Fibroblast of the conjunctiva (primary cell): ENCODE measurements at places on chromosomes 2 and 18.

- no peak for DNase-seq
These were observed 7.9 kb upstream of the CCBE1 start for GRCh38 chr18:59705145-59705544.

- no peak for DNase-seq
These were observed 3.4 kb upstream of the OR6B3 start for GRCh38 chr2:240056678-240057077.

DNA sequence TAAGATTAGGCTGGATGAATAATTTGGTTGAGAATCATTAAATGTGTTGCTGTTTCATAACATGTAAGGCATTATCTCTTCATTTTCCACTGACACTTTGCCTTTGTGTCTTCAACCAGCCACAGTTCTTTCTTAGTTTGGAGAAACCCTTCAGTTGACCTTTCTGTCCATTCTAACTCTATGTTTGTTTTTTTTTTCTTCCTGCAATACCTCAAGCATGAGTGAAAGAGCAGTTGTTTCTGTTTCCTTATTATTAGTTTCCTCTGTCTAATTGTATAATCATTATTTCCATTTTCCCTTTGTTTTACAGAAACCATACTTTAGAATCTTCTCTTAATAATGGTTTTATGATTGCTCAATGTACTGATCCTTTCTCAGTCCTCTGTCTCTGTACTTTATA, 25.6 kb downstream of the HADHB start:
- DNase-seq: no peak

GRCh38 chr2:104859766-104860450, 6.0 kb downstream of the POU3F3 start:
- DNase-seq: no peak

- DNase-seq: no peak
These were observed 116.7 kb downstream of the LPIN1 start for GRCh38 chr2:11863103-11863502.

DNA sequence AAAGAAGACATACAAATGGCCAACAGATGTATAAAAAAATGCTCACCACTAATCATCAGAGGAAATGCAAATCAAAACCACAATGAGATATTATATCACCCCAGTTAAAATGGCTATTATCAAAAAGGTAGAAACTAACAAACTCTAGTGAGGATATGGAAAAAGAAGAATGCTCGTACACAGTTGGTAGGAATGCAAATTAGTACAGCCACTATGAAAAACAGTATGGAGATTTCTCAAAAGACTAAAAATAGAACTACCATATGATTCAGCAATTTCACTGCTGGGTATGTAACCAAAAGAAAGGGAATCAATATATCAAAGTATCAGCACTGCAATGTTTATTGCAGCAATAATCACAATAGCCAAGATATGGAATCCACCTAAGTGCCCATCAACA, 519.3 kb upstream of the HNMT start:
- no peak for DNase-seq

- no peak for DNase-seq
These were observed 60.6 kb downstream of the SCN1A start for GRCh38 chr2:166067229-166067628.

DNA sequence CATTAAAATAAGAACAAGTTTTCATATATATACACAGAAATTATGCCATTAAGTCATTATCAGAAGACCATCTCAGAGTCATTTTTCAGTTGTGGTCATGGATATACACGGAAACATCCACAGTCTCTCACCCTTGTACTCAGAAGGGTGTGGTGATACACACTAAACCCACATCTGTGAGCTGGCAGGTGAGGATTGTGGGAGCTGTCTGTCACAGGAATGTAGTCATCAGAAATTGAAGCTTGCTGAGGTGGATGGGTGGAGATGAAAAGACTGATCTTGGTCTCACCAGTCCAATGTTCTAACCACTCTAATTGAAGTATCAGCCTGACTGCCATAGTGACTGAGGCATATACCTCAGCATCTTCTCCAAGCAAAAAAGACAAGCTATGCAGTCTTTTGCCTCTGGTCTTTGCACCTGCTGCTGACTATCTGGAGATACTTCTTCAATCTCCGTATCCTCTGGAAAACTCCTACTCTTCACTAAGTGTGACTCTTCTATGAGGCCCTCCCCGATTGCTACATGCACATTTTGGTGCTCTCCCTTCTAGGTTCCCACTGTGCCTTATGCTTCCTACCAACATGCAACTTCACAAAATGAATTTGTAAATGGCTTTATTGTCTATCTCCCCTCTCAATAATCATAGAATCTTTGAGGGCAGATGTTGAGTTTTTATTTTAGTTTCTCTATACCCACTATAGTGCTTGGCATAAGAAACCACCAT, 232.8 kb downstream of the DYM start:
- DNase-seq: no peak

- no peak for DNase-seq
These were observed 2.6 kb downstream of the BZW1 start for GRCh38 chr2:200814276-200814815.

DNA sequence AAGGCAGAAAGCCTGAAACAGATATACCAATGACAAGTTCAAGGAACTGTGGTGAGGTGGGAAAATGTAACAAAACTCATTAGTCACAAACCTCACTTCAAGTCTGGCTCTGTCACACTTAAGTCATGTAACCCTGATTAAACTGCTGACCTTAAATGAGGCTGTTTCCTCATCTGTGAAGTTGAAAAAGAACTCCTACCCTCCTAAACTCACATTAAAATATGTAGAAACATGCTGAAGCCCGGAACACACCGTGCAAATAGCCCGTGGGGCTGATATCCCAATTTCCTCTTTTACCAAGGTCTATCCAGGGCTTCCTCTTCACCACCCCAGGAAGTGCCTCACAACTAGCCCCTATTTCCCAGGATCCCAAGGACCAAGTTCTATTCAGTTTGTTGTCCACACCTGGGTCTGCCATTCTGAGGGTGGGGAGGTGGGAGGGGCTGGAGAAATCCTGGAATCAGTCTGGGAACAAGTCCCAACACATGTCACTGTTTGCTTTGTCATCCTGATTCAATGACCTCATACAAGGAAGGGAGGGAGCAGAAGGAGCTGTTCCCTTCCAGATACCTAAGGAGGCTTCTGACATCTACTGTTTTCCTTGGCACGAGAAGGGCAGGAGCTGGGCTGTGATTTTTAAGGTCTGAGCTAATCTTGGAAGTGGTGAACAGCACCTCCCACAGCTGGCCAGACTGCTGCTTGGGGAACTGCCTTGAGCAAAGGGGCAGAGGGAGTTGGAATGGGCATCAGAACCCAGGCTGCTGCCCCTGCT, 42.3 kb downstream of the SLC4A1AP start:
- peak; percentile 79 for DNase-seq

DNA sequence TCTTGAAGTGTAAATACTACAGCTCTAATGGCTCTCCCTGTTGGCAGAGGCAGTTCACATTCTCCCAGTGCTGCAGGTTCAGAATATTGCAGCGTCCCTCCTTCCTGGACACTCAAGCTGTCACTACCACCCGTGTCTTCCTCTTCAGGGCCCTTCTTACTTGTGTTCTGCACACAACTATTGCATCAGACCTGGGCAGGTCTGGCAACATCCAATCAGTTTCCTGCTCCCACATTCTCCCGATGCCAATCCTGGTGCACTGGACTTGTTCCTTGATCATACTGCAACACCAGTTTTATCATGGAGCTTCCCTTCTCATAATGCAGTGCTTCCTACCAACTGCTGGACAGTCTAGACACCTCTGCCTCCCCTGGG, 161.5 kb downstream of the CAPN13 start:
- DNase-seq: no peak

DNA sequence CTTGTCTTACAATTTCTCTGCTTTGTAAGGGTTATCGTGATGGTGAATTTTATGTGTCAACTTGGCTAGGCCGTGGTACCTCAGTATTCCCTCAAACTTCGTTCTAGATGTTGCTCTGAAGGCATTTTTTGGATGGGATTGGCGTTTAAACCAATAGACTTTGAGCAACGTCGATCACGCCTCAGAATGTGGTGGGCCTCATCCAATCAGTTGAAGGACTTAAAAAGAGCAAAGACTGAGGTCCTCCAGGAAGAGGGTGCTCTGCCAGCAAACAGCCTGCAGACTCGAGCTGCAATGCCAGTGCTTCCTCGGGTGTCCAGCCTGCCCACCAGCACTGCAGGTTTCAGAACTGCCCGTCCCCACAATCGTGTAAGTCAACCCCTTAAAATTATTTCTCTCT, 145.8 kb upstream of the SALL3 start:
- DNase-seq: no peak

DNA sequence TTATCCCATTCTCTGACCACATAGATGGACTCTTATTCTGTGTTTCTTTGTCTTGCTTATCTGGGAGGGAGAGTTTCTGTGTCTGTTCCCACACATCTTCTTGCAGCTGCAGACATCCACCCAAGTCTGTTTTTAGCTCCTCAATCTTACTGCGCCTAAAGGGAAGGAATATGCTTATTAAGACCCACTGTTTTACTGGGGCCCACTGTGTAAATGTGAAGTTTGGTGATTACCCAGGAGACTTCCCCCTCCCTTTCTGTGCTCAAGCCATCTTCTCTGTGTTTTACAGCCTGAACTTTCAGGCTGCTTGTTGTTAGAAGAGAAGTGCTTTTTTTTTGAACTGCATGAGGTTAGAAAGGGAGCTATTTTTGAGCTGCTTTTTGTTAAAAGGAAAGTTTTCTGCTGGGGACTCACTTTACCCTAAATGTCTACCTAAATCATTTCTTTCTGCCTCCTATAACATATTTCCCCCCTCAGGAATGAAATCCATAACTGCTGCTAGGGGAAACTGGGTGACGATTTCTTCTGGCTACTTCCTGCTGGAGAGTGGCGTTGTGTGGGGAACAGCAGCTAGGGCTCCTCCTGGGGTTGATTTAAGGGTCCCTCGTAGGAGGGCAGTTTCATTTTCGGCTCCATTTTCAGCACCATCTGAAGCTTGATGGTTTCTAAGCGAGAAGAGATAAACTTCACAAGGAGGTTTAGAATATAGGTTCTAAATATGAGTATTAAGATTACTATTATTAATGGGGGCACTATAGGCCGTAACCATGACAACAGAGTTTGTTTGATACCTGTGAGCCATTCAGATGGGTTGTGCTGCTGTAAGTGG, 39.5 kb upstream of the GMCL1 start:
- no peak for DNase-seq

DNA sequence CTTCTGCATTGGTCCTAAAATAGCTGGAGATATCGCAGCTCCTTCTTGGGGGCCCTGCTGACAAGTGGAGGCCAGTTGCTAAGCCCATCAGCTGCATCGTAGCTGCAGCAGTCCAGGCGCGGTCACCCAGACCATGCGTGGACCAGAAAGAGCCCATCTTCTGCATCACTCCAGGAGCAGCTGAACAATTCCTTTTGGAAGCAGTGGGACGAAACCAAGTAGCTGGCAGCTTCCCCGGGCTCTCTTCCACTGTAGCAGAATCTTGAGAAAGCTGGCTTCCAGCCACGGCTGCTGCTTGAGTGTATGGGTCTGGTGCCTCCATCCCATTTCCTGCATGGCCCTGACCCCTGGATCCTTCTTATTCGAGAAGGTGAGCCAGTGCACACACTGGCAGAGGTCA, 22.2 kb upstream of the CAB39 start:
- DNase-seq: no peak

GRCh38 chr2:238892796-238893195, 44.9 kb downstream of the TWIST2 start:
- no peak for DNase-seq

- DNase-seq: no peak
These were observed 114.4 kb upstream of the PDE1A start for GRCh38 chr2:182541268-182541667.

DNA sequence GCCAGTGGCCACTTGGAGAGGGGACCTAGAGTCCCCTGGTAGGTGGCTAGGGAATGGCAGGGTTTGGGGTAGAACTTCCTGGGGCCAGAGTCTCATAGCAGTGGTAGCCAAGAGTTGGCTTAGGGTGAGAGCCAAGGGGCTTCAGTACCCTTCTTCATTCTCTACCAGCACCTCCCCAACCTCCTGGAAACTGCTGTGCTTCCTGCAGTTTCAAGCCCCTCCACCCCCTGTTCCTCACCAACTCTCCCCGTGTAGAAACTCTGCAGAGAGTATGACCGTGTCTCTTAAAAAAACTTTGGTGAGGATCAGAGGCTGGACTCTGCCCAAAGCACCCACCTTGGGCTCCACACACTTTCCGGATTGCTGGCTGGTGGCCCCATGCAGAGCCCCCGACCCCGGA, 159.6 kb downstream of the MSH2 start:
- no peak for DNase-seq

DNA sequence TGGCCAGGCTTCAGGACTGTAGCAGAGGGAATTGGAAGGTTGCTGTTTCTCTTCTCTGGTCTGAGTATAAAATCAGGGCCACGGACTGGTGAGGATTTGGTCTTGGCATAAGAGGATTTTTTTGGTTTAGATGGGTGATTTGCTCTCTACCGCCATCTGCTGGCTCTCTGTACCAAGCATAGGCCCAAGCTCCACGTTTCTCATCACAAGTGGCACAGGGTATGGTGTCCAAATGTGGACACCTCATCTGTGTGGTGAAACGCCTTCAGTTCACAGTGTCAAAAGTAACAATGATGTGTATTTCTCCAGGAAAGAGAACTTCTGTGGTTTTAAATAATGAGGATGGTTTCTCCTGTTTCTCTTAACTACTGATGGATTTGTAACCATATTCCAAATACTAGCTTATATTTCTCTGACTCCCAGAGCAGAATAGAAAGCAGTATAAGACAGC, 115.1 kb downstream of the EML6 start:
- DNase-seq: peak; percentile 53

- no peak for DNase-seq
These were observed 82.9 kb downstream of the KCTD1 start for GRCh38 chr18:26465431-26465830.

DNA sequence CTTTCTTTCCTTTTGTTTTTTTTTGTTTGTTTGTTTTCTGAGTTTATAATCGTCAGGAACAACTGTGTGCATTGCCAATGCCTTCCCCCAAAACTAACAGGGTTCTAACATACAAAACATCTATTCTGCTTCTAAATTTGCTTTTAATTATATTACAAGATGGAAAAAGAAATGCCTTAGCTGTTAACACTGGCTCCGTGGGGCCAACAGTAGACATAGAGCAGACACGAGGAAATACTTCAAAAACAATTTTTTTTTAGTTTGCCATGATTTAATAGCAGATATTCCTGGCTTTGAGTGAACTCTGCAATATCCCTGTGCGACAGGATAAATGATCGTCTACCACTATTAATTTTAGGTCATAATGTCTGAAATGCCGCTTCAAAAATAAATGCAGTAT, 153.3 kb upstream of the HNRNPA3 start:
- DNase-seq: no peak

- no peak for DNase-seq
These were observed 26.9 kb downstream of the FASTKD1 start for GRCh38 chr2:169546756-169547155.

- peak; percentile 60 for DNase-seq
These were observed 65.9 kb downstream of the CDH20 start for GRCh38 chr18:61398961-61399705.

DNA sequence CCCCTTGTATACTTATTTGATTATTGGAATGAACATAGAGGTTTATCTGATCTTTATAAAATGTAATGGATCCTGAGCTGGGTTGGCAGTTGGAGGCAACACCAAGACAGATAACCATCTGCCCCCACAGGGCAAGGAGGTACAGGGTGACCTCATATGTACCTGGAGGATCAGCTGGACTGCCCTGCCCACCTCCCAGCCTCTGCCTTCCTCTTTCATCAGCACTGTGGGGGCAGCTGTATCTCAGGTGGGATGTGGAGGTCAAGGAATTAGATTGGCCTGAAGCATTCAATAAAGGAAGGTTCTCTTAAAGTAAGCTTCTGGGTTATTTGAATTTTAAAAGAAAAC, 92.6 kb downstream of the LYPD6 start:
- no peak for DNase-seq

- DNase-seq: no peak
These were observed 26.5 kb downstream of the PPP4R3B start for GRCh38 chr2:55590810-55591440.

- DNase-seq: no peak
These were observed 22.2 kb downstream of the TNS1 start for GRCh38 chr2:217980591-217980990.
